Stimulated activated CD4-positive, alpha-beta T cell treated with anti-CD3 and anti-CD28 coated beads, TNF-alpha, amount 100 ng/mL, for 48 hours (primary cell): ENCODE measurements at places on chromosomes 6 and 20.

GRCh38 chr6:7939864-7940228 is 29.3 kb upstream of the TXNDC5 start:
- DNase-seq, result no peak

DNA sequence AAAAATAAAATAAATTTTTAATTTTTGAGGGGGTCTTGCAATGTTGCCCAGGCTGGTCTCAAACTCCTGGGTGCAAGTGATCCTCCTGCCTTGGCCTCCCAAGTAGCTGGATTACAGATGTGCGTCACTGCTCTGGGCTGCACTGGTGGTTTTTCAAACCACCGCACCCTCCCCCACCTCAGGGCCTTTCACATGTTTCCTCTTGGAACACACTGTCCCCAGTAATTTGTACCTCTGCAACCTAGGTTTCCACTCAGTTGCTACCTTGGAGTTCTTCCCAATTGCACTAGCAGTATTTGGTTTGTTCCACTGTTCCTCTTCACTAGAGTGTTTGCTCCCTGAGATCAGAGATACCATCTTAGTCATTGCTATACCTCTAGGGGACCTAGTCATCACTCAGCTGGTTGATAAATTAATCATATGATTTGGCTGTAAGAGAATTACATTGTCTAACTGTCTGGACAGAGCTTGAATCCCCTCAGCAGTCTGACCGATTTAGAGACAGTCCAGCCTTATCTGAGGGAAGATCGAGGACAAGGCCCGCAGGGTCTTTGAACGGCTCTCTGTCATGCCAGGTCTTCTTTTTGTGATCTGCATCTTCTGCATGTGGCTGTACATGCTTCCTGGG is 32.0 kb downstream of the CEP43 start:
- no peak for DNase-seq

DNA sequence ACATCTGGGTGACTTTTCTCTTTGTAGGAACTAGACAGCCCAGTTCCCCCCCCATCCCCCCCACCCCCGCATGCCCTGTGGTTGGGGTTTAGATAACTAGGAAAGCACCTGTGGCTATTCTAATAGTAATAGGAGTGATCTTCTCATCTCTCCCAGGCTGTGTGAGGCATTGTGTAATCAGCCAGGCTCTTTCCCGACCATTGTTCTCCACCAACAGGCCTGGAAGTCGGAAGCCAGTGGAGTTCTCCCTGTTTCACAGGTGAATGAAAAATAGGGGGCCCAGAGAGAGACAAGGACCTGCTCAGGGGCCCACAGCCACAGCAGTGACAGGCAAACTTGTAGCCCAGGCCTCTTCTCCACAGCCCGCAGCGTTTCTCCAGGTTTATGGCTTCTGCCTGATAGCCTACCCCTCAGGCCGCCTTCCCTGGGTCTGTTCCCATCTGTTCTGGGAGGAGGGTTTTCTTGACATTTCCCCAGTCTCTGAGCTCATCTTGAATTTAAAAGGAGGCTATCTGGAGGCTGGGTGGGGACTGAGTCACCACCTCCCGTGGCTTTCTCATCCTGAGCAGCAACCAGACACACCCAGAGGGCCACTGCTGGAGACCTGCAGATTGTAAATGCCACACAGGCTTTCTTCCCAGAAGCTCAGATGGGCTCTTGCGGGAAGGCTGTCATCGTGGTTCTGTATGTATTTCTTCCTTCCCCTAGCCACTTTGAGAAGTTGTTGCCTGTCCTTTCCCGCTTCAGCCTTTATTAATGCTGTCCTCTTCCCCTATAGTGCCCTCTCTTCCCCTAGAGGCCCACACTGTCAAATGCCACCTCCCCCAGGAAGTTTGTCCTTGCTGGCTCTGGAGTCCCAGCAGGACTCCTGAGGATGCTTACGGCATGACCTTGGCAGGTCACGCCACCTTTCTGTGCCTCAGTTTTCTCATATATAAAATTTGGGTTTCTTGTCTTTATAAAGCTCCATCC is 75.9 kb upstream of the MYL9 start:
- DNase-seq, result no peak

DNA sequence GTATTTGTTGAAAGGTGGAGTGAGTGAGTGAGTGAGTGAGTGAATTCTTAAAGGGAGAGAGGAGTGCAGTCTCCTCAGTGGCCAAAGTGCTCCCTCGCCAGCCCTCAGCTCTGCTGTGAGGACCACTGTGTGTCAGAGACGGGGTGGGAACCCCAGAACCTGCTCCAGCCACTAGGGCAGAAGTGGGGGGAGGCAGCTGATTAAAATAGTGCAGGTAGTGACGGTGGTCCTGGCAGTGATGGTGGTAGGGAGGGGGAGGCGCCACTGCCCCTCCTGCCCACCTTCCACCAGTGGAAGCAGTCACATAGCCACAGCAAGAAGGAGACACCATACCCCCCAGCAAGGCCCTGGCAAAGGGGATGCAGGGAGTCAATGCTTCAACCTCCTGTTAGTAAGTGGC is 133.5 kb downstream of the PHACTR3 start:
- no peak for DNase-seq

- no peak for DNase-seq
Measured at GRCh38 chr6:107815846-107816245, 8.3 kb downstream of the SCML4 start.

DNA sequence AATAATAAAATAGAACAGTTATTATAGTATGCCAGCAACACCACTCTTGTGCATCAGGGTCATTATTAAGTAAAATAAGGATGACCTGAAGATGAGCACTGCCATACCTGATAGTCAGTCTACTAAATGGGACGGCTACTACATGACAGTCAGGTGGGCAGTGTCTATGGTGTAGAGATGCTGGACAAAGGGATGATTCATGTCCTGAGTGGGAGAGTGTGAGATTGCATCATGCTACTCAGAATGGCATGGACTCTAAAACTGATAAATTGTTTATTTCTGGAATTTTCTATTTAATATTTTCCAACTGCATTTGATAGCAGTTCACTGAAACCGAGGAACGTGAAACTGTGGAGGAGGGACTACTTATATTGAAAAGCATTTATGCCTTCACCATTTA is 38.8 kb downstream of the SNX9 start:
- no peak for DNase-seq

DNA sequence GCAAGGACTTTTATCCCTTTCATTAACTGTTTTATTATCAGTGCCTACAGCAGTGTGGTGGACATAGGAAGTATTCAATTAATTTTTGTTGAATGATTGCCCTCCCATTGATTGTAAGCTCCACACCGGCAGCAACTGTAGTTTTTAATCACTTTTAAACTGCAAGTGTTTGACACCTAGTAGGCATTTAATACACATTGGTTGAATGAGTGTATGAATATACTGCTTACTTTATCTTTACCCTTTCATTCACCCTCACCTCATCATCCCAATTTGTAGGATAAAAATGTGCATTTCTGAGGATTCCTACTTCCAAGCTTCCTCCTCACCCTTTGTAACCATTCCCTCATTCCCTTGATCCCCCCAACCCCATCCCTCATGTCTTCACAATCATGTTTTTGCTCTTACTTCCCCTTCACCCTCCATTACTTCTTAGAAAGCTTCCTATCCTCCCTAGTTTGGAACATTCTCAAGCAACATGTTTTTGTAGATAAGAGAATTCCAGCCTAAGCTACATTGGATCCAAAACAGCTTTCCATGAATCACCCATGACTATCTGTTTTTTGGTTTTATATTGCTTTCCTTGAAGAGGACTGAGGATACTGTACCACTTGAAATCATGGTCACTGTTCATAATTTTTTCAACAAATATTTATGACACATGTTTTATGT is 955 bp upstream of the SLC26A8 start:
- no peak for DNase-seq

DNA sequence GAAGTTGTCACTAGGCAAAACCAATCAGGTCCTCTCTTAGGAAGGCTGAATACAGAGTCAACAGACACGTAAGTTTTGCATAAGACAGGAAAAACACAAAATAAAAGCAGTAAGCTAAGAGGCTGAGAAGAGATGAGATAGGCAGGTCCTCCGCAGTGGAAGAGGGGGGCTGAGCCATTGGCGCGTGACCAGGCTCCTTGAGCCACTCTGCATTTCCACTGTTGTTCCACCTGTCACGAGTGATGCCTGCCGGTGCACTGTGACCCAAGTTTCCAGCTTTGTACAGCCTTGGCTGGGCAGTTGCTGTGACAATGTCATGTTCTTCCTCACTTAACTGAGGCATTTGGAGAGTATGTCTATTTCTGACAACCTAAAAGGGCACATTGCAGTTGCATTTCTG is 58.6 kb downstream of the NUDT3 start:
- no peak for DNase-seq

DNA sequence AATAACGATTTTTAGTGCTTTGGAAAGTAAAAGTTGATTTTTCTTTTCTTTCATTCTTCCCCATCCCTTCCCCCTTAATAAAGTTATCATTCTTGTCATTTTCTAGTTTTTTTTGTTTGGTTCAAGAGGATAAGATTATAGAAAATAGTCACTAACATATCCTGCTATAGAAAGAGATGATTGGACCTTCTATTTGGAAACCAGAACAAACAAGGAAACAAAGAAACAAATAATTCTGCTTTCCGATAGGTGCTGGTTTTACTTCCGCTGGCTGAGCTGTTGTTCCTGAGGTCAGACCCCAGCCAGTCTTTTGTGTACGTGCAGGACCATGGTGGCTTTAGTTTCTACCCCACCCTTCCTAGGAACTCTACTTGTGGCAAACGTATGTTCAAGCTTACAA is at the start of gene CDH26:
CDH26 (plus strand) TSS at position 301 of the 400 bp plus-strand sequence. CDS start 304 bp downstream, outside the sequence.
- no peak for DNase-seq

GRCh38 chr6:42569102-42570028 is 5.5 kb downstream of the UBR2 start:
- DNase-seq, result no peak

DNA sequence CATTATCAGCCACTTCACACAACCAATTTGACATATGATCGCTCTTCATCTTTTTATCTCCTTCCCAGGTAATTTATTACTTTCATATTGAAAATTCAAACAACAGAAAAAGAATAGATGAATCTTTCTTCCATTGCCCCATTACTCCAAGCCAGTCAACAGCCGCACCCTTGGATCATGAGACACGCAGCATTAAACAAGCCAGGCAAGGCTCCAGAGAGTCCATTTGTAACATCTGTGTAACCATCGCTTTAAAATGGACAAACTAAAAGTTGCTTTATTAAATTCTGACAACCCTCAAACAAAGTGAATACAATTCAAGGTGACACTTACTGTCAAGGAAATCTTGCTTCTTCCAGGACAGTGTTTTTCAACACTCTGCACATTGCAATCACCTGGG is 200.3 kb downstream of the EPM2A start:
- DNase-seq, result no peak

DNA sequence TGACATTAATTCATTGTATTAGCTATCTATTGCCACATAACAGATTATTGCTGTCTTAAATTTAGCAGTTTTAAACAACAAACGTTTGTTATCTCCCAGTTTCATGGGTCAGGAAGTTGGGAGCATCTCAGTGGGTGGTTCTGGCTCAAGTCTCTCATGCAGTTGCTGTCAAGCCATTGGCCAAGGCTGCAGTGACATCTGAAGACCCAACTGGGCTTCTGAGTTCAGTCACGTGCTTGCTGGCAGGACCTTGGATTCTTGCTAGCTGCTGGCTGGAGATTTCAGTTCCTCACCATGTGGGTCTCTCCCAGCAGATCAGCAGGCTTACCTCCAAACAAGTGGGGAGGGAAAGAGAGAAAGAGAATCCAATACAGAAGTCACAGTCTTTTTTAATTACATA is 152.6 kb upstream of the EXOC2 start:
- DNase-seq, result no peak

DNA sequence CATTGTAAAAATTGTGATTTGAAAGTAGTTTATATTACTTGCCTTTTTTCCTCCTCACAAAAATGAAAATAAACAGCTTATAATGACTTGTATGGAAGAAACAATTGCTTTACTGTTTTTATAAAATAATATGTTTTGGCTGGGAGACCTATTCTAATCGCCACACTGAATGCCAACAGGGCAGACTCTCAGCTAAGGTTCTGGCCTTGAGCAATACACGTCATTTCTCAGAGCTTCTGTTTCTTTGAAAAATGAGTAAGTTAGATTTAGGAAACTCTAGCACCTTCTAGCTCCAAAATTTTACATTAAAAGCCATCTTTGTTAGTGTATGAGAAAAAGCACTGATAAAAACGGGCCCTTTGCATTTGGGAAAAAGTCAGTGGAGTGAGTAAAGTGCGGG is 166.6 kb downstream of the ARID1B start:
- DNase-seq, result no peak

GRCh38 chr6:150491131-150491810 is 108.4 kb upstream of the PLEKHG1 start:
- peak; percentile 11 for DNase-seq

GRCh38 chr6:33641144-33641543 is 20.0 kb downstream of the ITPR3 start:
- DNase-seq, result no peak

DNA sequence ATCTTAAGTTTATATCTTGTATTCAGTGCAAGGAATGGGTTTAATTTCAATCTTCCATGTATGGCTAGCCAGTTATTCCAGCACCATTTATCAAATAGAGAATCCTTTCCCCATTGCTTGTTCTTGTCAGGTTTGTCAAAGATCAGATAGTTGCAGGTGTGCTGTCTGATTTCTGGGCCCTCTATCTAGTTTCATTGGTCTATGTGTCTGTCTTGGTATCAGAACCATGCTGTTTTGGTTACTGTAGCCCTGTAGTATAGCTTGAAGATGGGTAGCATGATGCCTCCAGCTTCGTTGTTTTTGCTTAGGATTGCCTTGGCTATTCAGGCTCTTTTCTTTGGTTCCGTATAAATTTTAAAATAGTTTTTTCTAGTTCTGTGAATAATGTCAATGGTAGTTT is 200.0 kb downstream of the MANEA start:
- no peak for DNase-seq

- no peak for DNase-seq
Measured at GRCh38 chr20:39146394-39146793, 184.2 kb downstream of the DHX35 start.

- DNase-seq, result no peak
Measured at GRCh38 chr6:45808917-45809316, 206.7 kb downstream of the CLIC5 start.

DNA sequence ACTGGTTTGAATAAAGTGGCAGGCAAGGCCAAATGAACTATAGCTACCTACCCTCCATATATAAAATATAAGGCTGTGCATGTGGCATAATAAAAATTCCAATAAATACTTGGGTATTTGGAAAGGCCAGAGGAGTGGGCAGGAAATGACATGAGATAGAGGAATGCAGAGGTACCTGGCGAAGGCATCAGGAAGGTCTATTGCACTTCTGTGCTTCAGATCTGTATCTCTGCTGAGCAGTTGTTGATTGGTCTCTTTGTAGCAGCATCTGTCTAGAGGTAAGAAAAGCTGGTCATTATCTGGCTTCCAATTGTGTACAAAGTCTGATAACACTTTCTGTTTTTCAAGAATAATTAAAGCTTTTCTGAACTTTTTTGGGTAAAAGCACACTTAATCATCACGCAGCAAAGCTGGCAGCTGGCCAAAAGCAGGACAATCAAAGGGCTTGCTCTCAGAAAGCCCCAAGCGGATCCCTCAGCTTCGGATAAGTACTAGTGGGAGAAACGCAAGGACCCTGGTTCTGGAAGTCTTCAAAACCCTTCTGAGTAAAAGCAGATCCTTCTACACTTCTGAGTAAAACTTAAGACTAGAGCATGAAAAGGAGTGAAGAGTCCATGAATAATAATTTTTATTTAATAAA is 120.1 kb upstream of the TCF21 start:
- DNase-seq, result no peak

- DNase-seq, result no peak
Measured at GRCh38 chr6:125598422-125598821, 151.0 kb upstream of the HEY2 start.

- no peak for DNase-seq
Measured at GRCh38 chr20:48759631-48760245, 68.1 kb downstream of the PREX1 start.
